CD4-positive, alpha-beta T cell treated with Interferon gamma for 1 hour (primary cell): ENCODE measurements at places on chromosomes 6 and 20.

- no peak for DNase-seq
Observed at GRCh38 chr6:139425780-139426179, 51.3 kb upstream of the CITED2 start.

GRCh38 chr6:150332939-150333584, 35.8 kb upstream of the IYD start:
- no peak for DNase-seq

GRCh38 chr20:13029687-13030375, 21.1 kb downstream of the SPTLC3 start:
- DNase-seq: no peak

- DNase-seq: no peak
Observed at GRCh38 chr6:52284131-52284459, 447 bp downstream of the MCM3 start.

GRCh38 chr20:8304124-8304816, 172.2 kb downstream of the PLCB1 start:
- DNase-seq: no peak

- no peak for DNase-seq
Observed at GRCh38 chr6:139701003-139701402, 326.6 kb upstream of the CITED2 start.

- DNase-seq: no peak
Observed at GRCh38 chr6:90028066-90028778, 134.0 kb downstream of the GJA10 start.

DNA sequence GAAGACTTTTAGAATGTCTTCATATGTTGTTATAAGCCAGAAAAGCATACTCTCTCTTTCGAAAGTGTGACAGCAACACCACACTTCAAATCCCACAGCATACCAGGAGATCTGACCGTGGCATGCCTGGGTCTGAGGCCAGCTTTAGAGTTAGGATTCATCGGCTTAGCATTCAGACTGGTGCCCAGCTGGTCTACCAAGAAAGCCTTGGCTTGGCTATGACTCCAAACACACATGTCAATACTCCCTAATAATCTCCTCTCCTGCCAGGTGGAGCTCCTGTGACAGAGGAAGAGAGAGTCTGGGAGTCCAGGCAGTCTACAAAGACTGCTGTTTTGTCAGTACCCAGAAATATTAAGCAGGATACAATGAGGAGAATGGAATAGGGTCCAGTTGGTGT, 77.1 kb upstream of the MAN1A1 start:
- DNase-seq: no peak

DNA sequence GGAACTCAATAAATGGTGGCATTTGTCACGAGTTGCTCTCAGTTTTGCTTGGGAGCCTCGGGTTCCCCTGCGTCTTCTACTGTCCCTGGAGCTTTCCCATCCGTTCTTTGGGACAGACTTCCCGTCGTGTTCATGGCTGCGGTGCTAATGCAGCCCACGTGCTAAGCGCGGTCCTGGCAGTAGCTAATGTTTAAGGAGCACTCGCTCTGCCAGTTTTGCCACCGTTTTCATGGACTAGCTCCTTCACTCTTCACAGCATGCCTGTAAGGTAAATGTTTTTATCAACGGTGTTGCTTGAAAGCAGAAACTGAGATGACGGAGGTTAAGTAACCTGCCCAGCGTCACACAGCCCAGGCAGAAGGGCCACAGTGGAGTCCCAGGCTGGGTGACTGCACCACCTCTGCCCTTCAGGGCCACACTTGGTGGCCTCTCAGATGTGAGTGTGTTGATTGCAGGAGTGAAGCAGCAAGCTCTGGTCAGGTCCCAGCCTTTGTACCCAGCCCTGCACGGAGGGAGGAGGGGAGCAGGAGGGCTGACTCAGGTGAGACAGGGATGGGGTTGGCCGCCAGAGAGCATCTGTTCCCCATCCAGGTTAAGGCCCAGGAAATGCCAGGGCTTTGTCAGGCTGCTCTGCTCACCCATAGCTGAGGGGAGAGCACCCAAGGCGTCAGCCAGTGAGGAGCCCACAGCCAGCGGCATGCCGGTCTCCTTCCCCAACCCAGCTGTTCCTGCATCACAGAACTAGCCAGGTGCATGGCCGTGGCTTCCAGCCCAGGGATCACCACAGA, 181.8 kb downstream of the ZMYND8 start:
- DNase-seq: no peak

DNA sequence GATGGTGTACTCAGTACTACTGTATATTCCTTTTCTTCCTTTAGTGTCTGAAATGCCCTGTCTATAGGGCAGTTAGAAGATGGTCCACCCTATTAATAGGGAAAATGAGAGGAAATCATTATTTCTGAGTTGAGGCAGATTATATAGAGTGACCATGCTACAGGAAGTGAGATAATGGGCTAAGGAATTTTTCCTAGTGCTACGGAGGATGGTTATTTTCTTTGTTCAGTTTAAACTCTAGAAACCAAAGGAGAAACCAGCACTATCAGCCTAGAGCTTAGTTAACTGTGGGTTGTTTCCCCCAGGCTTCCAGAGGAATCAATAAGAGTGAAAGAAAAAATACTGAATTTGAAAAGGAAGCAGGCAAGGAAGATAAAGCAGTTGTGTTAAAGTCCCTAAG, 474 bp downstream of the TSBP1 start:
- no peak for DNase-seq
